Right renal pelvis (tissue), 4 donors: ENCODE measurements at places on chromosomes 11 and 22. TPM values are rescaled to one million over a fixed set of nuclear protein-coding genes. Genes with fewer than 3 reads are reported as not detected.

DNA sequence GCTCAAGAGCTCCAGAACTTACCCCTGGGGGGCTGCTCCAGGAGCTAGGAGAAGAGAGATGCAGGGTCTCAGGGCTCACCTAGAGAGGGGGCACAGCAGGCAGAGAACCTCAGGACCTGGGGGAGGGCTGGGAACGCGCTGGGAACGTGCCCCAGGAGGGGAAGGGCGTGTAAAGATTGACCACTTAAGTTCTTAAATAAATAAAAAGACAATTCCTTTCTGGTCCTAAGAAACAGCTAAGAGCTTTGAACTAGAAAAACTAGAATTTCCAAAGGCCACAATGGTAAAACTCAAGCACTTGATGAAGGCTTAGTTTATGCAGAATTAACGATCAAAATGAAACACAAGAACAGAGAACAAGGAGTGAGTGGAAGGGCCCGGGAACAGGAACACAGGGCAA lies 89.1 kb downstream of the CELSR1 start:
- no peak for DNase-seq

GRCh38 chr11:15906481-15907035 lies 449.8 kb downstream of the SOX6 start:
- DNase-seq = no peak

DNA sequence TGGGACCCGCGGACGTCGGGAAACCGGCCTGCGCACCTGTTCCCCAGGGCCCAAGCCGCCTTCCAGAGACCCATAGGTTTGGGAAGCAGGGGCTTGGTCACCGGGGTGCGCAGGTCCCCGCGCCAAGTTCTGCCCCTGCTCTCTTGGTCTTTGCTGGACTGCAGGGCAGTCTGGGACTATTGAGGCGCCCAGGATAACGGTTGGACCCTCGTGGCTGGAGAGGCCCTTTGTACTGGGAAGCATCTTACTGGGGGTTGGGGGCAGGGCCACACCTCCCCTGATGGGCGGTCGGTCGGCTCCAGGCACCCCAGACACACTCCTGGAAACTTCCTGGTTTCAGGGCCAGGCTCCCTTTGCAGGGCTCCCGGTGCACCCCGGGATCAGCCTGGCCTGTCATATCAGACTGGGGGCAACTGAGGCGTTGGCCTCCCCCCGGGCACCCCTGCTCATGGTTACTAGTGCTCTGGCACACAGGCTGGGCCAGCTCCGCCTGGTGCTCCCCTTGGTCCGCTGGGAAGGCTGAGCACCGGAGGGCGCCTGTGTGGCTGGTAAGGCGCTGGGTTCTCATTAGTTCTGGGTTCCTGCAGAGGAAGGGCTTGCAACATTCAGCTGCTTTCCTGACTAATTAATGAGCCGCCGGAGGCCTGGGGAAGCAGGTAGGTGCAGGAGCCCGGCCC lies 1250.5 kb downstream of the BRD1 start:
- peak; percentile 12 for DNase-seq

- DNase-seq = no peak
Measured at GRCh38 chr11:86812322-86812670, 12.0 kb downstream of the PRSS23 start.

OR52E8 gene
- polyA plus RNA-seq = not detected
